ENCODE measurements at places on chromosomes 5 and 9. TPM values are rescaled to one million over a fixed set of nuclear protein-coding genes. Genes with fewer than 3 reads are reported as not detected.

The PDE4D gene
- total RNA-seq: 199 TPM

The TMEM171 gene
- total RNA-seq: not detected

GRCh38 chr9:134489621-134490408 is 151.8 kb upstream of the COL5A1 start:
- no peak overlapping the region for H3K4me3 ChIP-seq
- H3K36me3 ChIP-seq: no peaks in the 10 kb centered on the region
- no peaks in the 10 kb centered on the region for H3K4me1 ChIP-seq
- H3K27ac ChIP-seq: no peak overlapping the region

DNA sequence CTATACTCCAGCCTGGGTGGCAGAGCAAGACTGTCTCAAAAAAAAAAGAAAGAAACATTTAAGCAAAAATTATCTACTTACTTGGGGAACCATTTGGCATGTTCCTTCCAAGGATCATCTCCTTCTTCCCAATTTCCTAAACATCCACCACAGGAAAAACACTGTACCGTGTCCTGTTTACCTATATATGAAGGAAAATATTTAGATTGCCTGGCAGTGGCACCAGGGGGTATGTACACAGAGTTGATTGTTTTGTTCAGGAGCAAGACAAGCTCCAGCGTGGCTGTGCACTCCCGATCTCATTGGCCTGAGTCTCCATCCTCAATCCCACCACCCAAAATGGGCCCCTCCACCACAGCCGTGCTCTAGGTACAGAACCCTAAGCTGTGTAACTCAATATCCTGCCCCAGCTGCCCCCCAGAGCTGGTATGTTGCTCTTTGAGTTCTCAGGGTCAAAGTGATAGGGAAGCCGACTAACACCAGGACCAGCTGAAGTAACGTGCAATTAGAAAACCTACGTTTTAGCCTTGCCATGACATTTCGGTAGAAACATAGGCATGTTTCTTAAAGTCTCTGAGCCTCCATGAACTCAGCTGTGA is 13.8 kb downstream of the NAIP start:
- no peak overlapping the region for H3K4me3 ChIP-seq
- H3K4me1 ChIP-seq: no peaks in the 10 kb centered on the region
- H3K27me3 ChIP-seq: no peaks in the 10 kb centered on the region
- H3K36me3 ChIP-seq: no peaks in the 10 kb centered on the region

- H3K27me3 ChIP-seq: no peaks in the 10 kb centered on the region
- no peak overlapping the region for H3K27ac ChIP-seq
- no peaks in the 10 kb centered on the region for H3K36me3 ChIP-seq
Observed at GRCh38 chr5:149212198-149212951, 59.3 kb upstream of the AFAP1L1 start.

- H3K4me3 ChIP-seq: no peak overlapping the region
- H3K36me3 ChIP-seq: peaks cover 87% of the 10 kb centered on the region
- H3K27me3 ChIP-seq: no peaks in the 10 kb centered on the region
- no peaks in the 10 kb centered on the region for H3K4me1 ChIP-seq
- no peak for DNase-seq
Observed at GRCh38 chr9:113184539-113184938, 33.7 kb downstream of the SLC31A2 start.

Data from gastrocnemius medialis (tissue), 4 donors.